Heart right ventricle (tissue), 16 donors: ENCODE measurements at places on chromosomes 5 and 9. TPM values are rescaled to one million over a fixed set of nuclear protein-coding genes. Genes with fewer than 3 reads are reported as not detected.

DNA sequence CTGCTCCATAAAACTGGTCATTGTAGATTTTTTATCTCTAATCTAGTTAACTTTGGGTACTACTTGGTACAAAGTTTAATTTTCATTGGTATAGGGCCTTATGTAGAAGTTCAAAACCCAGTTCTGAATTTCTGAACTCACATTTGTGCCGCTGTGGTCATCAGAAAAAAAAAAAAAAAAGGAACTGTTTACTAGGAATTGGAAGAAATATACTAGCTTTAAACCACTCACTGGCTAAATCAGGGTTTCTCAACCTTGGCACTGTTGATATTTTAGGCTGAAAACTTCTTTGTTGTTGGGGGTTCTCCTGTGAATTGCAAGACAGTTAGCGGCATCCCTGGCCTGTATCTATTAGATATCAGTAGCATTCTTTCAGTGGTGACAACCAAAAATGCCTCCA, 4.1 kb upstream of the ZFYVE16 start:
- DNase-seq = no peak

- DNase-seq = no peak
These were observed 94.5 kb downstream of the EDIL3 start for GRCh38 chr5:84290161-84290560.

DNA sequence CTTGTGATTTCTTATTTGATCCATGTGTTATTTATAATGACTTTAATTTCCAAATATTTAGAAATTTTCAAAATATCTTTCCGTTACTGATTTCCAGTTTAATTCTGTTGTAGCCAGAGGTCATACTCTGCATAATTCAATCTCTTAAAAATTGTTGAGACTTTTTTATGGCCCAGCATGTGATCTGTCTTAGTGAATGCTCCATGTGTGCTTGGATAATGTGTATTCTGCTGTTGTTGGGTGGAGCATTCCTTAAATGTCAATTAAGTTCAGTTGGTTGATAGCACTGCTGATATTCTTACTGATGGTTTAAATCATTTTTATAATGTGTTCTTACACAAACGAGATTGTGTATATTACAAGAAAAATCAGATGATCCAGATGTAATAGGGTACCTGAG, 180.8 kb downstream of the RGS3 start:
- no peak for DNase-seq

The TCF7 gene
- polyA plus RNA-seq = 1.0 TPM

The OTP gene
- not detected for polyA plus RNA-seq

The SLC36A3 gene
- polyA plus RNA-seq = not detected

The LPAR1 gene
- 7.3 TPM for polyA plus RNA-seq

The TMEM171 gene
- polyA plus RNA-seq = 0.03 TPM

The C9 gene
- polyA plus RNA-seq = not detected
